ENCODE measurements at places on chromosomes 4 and X. TPM values are rescaled to one million over a fixed set of nuclear protein-coding genes. Genes with fewer than 3 reads are reported as not detected.

F11 gene
- not detected for total RNA-seq

NKX3-2 gene
- total RNA-seq = 4.9 TPM

OPN1MW gene
- total RNA-seq = not detected

DNA sequence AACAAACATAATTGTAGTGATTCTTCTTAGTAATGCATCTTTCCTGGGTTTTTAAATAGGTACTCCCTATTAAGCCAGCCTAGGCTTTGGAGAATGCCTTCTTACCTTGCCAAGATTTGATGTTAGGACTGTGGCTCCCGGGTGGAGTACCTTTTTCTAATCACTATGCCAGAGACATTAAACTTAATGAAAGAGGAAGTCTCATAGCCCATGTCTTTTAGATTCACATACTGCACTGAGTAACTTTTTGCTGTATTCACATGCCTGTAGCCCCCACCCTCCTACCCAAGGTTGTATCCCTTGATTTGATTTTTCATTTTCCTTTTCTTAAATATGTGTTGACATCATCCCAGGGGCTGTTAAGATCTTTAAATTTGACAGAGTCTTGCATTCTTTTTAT, 104.2 kb upstream of the TLR2 start:
- no peak overlapping the region for H3K4me3 ChIP-seq
- peaks cover 5% of the 10 kb centered on the region for H3K4me1 ChIP-seq
- DNase-seq = no peak
- H3K36me3 ChIP-seq = peaks cover 2% of the 10 kb centered on the region

GRCh38 chr4:110424144-110424543, 51.8 kb upstream of the ENPEP start:
- no peak overlapping the region for H3K27ac ChIP-seq
- H3K27me3 ChIP-seq = peaks cover 6% of the 10 kb centered on the region
- no peak overlapping the region for H3K4me3 ChIP-seq
- H3K36me3 ChIP-seq = peaks cover 5% of the 10 kb centered on the region

GRCh38 chr4:152652102-152652501, 27.7 kb downstream of the TMEM154 start:
- H3K4me1 ChIP-seq = peaks cover 9% of the 10 kb centered on the region
- no peaks in the 10 kb centered on the region for H3K27me3 ChIP-seq
- no peak overlapping the region for H3K4me3 ChIP-seq

DNA sequence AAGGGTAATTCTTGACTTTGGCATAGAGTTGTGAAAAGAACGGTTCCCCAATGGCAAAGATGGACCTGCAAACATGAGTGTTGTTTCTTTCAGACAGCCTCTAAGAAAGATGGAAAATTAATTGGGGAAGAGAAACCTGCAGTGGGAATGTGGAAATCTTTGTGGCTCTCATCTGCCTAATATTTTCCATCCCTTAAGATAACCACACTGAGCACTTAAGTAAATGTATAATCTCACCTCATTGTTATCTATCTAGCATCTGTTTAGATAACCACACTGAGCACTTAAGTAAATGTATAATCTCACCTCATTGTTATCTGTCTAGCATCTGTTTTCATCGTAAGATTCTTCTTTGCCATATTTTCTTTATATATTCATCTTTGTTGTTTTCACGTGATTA, 149.3 kb downstream of the NWD2 start:
- no peak overlapping the region for H3K27ac ChIP-seq
- H3K4me1 ChIP-seq = no peaks in the 10 kb centered on the region
- peaks cover 6% of the 10 kb centered on the region for H3K27me3 ChIP-seq
- no peak for DNase-seq
- no peaks in the 10 kb centered on the region for H3K36me3 ChIP-seq
- H3K4me3 ChIP-seq = no peak overlapping the region

- H3K4me1 ChIP-seq = peaks cover 40% of the 10 kb centered on the region
- no peak for DNase-seq
- H3K27me3 ChIP-seq = no peaks in the 10 kb centered on the region
- no peak overlapping the region for H3K4me3 ChIP-seq
- peak overlapping the region; percentile 75 for H3K27ac ChIP-seq
Observed at GRCh38 chr4:52640808-52641565, 18.1 kb downstream of the USP46 start.

GRCh38 chr4:66574145-66574978, 904.1 kb upstream of the EPHA5 start:
- peaks cover 50% of the 10 kb centered on the region for H3K4me1 ChIP-seq
- H3K27ac ChIP-seq = peak overlapping the region; percentile 97
- no peak for DNase-seq
- no peak overlapping the region for H3K4me3 ChIP-seq

DNA sequence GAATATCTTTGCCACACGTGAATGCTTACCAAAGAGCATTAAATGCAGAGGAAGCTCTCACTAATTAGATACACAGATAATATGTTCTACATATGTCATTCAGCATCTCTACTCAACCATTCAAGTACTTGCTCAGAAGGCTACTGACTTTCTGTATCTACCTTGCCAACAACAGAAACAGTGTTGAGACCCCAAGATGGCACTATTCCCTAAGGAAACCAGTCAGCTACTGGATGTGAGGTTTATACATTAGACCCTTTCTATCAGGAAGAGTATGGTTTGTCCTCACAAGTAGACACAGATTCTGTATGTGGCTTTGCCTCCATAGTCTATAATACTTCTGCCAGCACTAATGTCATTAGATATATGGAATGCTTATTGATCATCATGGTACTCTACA, 443.9 kb upstream of the INTU start:
- no peak for DNase-seq
- H3K27me3 ChIP-seq = no peaks in the 10 kb centered on the region
- H3K27ac ChIP-seq = no peak overlapping the region
- H3K36me3 ChIP-seq = peaks cover 1% of the 10 kb centered on the region
- no peaks in the 10 kb centered on the region for H3K4me1 ChIP-seq

DNA sequence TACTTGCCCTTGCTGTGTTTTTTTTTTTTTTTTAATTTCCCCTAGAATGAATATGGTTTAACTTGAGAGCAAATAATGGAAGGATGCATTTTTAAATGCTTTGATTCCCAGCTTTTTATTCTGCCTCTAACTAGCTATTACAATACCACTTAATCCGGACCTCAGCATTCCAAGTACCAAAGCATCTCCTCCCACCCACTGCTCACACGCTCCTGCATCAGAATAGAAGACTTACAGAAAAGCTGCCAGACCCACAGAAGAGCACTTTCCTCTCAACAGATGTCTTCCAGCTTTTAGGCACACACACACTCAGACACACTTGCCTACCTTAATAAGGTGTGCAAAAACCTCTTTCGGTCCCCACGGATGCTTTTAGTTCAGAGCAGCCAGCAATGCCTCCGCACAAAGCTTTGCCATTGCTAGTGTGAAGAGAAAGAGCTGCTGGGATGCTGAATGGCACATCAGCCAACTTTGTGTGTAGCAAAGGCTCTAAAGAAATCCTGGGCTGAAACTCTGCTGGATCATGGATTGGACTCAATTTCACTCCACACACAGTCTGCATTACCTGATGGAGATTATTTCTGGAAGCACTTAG, 1056.2 kb downstream of the DMD start:
- no peak overlapping the region for H3K4me3 ChIP-seq
- no peaks in the 10 kb centered on the region for H3K27me3 ChIP-seq
- H3K27ac ChIP-seq = no peak overlapping the region
- no peaks in the 10 kb centered on the region for H3K36me3 ChIP-seq

DNA sequence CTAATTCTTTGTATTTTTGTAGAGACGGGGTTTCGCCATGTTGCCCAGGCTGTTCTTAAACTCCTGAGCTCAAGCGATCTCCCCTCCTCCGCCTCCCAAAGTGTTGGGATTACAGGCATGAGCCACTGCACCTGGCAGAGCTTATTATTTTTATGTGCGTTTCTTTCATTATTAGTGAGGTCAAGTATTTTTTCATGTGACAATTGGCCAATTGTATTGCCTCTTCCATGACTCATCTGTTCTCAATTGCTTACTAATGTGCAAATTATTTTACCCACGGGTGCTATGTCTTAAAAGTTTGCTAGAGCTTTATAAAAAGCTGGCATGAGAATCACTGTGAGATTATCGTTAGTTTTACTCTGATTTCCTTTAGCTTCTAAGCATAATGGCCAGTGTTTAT, 13.0 kb upstream of the ARX start:
- no peak for DNase-seq
- H3K4me1 ChIP-seq = peaks cover 5% of the 10 kb centered on the region
- H3K36me3 ChIP-seq = peaks cover 1% of the 10 kb centered on the region
- H3K27ac ChIP-seq = no peak overlapping the region
- H3K4me3 ChIP-seq = no peak overlapping the region
- H3K27me3 ChIP-seq = peaks cover 49% of the 10 kb centered on the region

Measured in chondrocyte (in vitro differentiated cells).